NCI-H526 treated with DMSO at 0.1 percent for 48 hours (cell line): ENCODE measurements at places on chromosomes 3 and 15.
A peak's percentile ranks its signal among the peaks of the same experiment; 100 is the strongest.

DNA sequence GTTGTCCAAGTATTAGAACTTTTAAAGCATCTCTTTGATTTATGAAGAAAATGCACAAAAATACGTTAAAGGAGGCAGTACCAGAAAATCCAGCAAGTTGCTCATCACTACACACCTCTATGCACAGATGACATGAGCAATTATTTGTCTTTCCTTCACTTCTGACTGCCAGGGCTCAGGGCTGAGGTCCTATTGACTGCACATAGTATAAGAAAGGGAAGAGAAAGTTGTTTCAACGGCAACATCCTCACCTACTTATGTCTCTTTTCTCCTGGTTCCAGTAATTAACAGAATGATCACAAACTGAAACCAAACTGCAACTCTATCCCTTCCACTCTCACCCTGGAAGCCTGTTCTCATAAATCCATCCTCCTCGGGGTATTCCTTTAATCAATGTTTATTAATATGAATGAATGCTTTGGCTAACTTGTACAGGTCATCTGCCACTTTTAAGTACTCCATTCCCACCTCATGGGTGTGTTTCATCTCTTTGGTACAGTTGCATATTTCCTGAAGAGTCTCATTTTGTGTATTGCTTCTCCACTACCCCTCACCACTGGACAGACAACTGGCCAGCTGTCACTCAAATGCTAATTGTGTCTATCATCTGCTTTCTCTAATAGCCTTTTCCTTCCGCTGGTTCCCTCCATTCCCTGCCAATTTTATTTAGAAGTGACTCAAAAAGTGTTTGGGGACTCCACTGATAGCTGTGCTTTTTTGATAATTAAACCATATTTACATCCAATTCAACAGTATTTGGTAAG, 34.5 kb downstream of the RAB27A start:
- no peak for DNase-seq

- DNase-seq, result no peak
Observed at GRCh38 chr15:34043391-34043790, 4.4 kb upstream of the AVEN start.

DNA sequence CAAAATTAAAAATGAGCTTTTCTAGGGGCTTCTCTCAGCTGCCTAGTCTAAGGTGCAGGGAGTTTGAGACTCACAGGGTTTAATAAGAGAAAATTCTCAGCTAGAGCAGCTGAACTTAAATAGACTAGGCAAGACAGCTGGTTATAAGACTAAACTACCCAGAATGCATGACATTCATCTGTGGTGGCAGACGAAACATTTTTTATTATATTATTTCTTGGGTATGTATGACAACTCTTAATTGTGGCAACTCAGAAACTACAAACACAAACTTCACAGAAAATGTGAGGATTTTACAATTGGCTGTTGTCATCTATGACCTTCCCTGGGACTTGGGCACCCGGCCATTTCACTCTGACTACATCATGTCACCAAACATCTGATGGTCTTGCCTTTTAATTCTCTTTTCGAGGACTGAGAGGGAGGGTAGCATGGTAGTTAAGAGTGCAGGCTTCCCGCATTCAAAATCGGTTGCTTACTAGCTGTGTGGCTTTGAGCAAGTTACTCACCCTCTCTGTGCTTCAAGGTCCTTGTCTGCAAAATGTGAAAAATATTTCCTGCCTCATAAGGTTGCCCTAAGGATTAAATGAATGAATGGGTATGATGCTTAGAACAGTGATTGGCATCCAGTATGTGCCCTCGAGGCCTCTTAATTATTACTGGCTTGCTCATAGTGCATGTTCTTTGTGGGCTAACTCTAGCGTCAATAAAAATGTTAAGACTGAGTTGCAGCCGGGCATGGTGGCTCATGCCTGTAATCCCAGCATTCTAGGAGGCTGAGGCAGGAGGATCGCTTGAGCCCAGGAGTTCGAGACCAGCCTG, 984 bp downstream of the CCR5 start:
- no peak for DNase-seq

GRCh38 chr3:30500666-30501399, 105.6 kb upstream of the TGFBR2 start:
- no peak for DNase-seq

GRCh38 chr3:56763233-56763632, 38.5 kb downstream of the ARHGEF3 start:
- DNase-seq, result no peak

- DNase-seq, result peak; percentile 42
Observed at GRCh38 chr15:76840830-76841460, 64.2 kb downstream of the SCAPER start.

- no peak for DNase-seq
Observed at GRCh38 chr15:63043335-63044076, 959 bp downstream of the TPM1 start.

- DNase-seq, result no peak
Observed at GRCh38 chr15:56982987-56983386, 64.5 kb downstream of the TCF12 start.

- DNase-seq, result no peak
Observed at GRCh38 chr3:107679921-107680320, 157.2 kb downstream of the BBX start.

GRCh38 chr15:81942157-81942556, 103.7 kb downstream of the MEX3B start:
- no peak for DNase-seq

- no peak for DNase-seq
Observed at GRCh38 chr3:50570508-50571279, 1.4 kb downstream of the HEMK1 start.

DNA sequence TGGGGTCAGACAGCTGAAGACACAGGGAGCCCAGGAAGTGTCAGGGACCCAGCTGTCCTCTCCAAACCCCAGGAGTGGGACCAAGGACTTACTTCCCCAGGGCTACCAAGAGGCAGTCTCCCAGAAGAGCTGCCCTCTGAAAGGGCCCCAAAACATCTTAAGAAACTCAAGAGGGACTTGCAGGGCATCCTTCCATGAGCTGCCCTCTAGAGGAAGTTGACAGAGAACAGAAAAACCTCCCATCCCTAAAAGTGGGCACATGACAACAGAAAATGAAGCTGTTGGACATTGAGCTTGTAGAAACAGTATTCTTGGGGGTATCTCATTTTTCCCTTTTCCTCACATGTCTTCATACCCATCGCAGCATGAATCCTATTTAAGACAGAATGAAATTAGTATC, 58.9 kb downstream of the MECOM start:
- DNase-seq, result no peak

GRCh38 chr3:132997404-132998185, 40.6 kb upstream of the TMEM108 start:
- peak; percentile 78 for DNase-seq

DNA sequence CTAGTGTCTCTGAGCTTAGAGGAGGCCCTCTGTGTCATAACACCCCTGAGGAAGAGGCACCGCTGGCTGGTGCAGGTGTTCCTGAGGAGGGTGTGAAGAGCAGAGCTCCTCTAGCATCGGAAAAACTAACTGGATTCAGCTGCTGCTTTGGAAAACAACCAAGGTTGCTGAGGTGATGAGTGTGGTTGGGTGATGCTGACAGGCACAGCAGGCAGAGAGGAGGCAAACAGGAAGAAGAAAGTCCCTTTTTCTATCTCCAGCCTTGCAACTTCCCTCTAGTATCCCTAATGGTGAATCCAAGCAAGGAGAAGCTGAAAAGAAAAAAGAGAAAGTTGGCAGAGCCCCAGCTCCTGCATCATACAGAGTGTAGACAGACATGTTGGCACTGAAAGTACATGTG, 3.8 kb upstream of the OR4F15 start:
- no peak for DNase-seq

DNA sequence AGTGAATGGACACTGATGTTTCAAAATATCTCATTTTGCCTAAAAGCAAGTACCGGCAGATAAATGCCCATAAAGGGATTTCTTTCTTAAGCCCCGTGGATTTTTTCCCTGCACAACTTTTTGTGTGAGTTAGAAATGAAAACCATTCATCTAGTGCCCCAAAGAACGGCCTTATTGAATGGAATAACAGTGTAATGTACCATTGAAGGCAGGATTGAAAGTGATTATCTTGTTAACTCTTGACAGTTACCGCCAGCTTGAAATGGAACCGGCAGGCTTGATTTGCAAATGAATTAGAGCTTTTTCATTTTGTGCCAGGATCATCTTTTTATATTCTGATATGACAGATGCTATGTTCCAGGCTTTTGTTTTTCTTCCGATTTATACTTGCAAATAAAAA, 162.2 kb downstream of the RSRC1 start:
- DNase-seq, result no peak

GRCh38 chr3:138206196-138206595, 19.1 kb downstream of the ARMC8 start:
- no peak for DNase-seq

- DNase-seq, result peak; percentile 2
Observed at GRCh38 chr3:27467545-27467944, 16.6 kb downstream of the SLC4A7 start.
